ENCODE measurements at places on chromosomes 12 and 14.

GRCh38 chr12:16350682-16351081 is 3.2 kb downstream of the MGST1 start:
- DNase-seq: no peak

- no peak for DNase-seq
Observed at GRCh38 chr12:56046027-56046780, 4.5 kb downstream of the RPS26 start.

DNA sequence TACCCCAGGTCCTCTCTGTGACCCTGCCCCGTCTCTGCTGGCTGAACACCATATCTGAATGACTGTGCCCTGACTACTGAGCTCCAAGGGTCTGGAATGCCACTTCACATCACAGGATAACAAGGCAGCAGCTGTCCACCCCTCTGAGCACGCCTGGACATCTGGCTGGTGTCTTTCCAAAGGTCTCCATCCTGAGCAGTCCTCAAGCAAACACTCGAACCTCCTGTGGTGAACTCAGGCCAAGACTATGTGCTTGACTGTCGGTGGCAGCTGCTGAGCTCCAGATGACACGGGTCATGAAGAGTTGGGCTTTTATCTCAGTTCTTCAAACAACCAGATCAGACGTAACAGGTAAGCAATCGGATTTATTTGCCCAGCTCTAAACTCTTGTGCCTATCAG is 117.2 kb upstream of the BCL2L14 start:
- no peak for DNase-seq

DNA sequence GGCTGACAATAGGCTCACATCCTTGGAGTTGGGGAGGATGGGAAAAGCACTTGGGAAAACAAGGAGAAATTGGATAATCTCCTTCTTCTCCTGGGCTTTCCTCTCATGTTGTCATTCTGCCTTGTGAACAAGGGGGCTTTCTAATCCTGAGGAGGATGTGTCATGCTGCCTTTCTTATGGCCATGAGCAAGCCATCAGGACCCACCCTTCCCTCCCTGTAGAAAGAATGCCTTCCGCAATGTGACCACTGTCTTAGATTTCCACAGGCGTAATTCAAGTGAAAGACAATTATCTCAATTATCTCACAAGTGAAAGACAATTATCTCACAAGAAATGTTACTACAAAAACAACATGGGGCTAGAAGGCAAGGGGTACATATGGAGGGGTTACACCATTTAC is 3.0 kb upstream of the OR6S1 start:
- DNase-seq: no peak

DNA sequence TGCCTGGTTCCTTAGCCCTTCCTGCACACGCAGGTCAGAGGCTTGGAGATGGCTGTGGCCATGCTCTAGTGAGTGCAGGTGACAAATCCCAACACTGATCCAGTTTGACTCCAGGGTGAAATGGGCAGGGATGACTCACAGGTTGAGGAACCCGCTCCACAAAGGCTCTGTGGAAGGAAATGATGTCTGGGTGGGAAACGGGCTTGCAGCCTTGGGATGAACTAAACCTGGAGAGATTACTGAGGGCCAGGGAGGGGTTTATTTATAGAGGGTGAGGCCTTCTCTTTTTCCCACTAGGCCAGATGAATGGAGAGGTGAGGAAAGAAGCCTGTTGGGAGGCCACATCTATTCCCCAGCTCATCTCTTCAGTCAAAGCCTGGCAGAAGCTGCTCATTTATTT is 29.3 kb upstream of the EMP1 start:
- no peak for DNase-seq

GRCh38 chr14:63926641-63927040 is 73.8 kb downstream of the SYNE2 start:
- DNase-seq: no peak

- no peak for DNase-seq
Observed at GRCh38 chr14:33019346-33019745, 80.7 kb downstream of the NPAS3 start.

DNA sequence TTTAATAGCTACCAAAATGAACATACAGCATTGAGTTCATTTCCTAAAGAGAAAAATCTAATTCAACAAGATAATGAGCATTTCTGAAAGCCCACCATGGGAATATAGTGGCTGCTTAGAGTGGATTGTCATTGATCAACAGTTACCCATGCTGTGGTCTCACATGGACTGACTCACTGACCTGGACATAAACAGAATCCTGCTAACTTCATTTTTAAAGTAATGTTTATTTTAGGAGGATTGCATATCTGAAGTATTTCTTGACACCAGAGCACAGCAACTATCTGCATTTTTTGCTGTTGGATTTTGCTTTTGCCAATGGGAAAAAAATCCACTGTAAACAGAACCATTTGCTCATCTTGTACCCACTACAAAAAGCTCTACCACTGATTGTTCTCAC is 71.7 kb downstream of the KCNC2 start:
- no peak for DNase-seq

- DNase-seq: no peak
Observed at GRCh38 chr12:65123435-65124063, 2.4 kb upstream of the WIF1 start.

DNA sequence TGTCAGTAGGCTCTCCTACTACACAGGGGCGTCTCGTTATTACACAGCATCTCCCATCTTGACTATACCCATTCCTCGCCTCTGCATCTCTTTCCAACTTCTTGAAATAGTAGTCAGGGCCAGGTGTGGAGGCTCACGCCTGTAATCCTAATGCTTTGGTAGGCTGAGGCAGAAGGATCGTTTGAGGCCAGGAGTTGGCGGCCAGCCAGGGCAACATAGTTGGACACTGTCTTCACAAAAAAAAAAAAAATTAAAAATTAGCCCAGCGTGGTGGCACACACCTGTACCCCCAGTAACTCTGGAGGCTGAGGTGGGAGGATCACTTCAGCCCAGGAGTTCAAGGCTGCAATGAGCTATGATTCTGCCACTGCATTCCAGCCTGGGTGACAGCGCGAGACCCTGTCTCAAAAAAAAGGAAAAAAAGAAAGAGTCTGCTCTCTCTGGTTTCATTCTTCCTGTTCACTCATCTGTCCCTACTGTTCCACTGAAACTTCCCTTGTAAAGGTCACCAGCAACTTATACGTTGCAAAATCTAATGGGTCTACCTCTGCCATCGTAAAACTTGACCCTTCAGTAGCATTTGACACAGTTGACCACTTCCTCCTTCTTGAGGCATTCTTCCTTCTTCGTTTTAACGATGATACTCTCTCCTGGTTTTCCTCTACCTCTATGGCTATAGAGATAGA is 41.0 kb upstream of the PTGR2 start:
- no peak for DNase-seq

DNA sequence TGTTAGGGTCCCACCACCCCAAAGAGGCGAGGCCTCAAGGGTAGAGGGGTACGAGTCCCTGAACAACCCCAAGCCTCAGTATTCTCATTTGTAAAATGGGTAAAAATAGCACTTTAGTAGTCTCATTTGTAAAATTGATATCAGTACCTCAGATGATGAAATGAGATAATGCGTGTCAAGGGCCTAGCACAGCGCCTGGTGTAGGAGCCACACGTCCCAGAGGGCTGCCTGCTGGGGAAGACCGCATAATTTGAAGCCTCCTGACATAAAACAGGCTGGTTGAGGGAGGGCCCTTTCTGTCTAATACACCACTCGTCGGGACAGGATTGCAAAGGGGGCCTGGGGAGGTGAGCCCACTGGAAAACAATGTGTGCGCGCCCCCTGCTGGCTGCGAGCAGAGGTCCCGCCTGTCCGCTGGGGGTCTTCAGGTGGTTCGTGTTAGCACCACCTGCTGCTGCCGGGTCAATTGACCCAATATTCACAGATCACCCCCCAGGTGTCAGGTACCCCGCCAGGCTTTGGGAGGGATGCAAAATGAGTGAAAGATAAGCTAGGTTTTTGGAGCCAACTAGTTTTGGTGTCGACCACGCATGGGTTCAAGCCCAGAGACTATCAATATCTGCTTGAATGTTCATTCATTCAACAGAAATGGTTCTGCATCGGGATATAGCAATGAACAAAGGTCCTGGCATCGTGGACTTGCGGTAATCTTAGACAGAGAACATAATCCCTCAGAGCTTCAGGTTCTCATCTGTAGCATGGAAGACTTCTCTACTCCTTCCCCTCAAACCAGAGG is 24.7 kb upstream of the IRF2BPL start:
- DNase-seq: peak; percentile 85

- DNase-seq: peak; percentile 29
Observed at GRCh38 chr14:34461334-34462131, 507 bp downstream of the SPTSSA start.

DNA sequence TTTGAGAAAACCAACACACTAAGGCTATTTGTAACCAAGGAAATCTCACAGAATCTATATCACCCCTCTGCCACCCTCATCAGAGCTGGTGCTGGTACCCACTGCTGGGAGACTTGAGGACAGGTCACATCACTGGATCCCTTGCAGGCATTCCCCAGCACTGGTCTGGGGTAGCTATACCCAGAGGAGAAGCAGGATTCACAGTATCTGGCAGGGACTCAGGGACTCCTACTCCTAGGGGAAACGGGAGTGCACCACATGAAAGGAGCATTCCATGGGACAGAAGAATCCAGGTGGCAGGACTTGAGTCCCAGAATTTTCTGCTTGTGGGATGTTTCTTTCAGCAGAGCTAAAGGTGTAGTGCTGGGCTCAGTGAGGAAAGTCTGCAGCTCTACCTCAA is 223.2 kb downstream of the ADGRD1 start:
- DNase-seq: no peak

DNA sequence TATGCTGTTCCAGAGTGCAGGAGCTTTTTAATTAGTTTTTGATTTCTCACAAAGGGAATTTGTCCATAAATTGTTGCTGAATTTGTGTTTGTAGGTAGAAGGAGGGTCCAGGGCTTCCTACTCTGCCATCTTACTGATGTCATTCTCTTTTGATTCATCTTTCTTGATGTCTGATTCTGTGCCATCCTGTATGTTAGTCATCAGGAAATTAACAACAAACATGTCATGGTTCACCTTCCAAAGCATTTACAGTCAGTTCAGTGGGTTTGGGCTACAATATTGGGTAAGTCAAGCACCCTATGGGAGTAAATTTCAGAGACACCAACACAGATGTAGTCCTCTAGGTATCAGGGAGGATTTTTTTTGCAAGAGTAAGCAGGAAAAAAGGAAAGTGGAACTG is 135.2 kb upstream of the SLC38A2 start:
- no peak for DNase-seq

DNA sequence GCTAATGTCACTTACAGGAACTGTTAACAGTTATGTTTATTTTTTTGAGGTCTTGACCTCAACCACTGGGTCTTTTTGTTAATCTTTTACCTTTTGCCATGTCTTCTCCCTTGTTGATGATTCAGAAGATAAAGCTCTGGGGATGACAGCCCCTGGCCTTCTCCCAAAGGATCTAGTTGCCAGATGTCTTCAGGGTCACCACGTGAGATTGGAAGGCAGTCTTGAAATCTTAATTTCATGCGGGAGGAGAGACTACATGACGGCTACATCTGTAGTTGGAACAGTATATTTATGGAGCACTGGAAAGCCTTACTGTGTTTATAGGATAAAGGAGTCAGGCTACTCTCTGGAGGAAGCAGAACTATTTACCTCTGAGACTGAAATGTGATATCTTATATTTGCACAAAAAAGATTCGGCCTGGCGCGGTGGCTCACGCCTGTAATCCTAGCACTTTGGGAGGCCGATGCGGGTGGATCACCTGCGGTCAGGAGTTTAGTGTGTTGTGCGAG is 5.6 kb downstream of the MLEC start:
- no peak for DNase-seq

- DNase-seq: no peak
Observed at GRCh38 chr12:113325916-113326315, 9.0 kb downstream of the SLC8B1 start.

DNA sequence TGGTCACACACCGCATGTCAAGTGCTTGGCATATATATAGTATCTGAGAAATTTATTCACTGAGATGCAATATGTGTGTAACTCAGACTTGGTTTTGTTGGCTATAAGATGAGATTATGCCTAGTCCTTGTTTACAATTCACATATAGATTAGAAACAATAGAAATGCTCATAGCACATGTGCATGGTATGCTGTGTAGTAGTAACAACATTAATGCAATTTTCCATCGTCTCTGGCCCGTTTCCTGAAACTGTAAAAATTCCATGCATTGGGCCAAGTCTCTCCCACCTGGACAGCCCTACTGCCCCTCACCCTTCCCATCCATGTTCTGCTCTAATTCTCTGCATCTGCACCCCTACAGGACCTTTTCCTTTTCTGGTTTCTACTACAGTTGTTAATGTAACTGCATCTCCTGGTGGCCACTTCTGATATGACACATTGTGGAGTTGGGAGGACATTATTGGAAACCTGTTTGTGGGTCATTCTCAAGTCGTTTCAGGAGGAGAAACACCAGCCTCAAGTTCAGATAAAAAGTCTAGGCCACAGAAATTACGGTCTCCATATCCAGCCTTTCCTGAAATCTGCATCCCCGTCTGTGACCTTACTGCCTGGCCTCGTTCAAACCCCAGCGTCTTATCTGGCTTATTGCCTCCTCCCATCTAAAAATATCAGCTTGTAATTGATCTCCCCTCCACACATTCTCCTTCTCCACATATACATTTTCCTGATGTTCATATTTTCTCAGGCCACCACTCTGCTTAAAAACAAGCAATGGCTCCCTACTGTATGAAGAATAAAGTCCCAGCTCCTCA is 37.5 kb downstream of the EMP1 start:
- DNase-seq: peak; percentile 31

GRCh38 chr12:94135896-94136295 is 12.5 kb upstream of the PLXNC1 start:
- no peak for DNase-seq

- DNase-seq: peak; percentile 13
Observed at GRCh38 chr14:26444822-26445221, 153.0 kb downstream of the NOVA1 start.

DNA sequence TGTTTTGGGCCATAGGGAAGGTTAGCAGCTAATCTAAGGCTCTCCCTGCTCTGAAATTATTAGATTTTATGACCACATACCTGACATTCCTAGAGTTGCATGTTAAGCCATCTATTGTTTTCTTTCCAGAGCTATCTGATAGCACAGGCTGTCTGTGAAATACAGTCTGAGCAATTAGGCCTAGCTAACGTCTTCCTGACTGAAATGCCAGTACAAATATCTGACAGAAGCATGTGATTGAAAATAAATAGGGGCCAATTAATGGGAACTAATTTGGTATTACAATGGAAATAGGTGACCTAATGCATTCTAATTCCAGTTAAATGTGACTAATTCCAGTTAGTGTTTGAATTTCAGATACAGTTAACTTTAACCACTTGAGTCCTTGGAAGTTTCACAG is 115.2 kb downstream of the C12orf75 start:
- no peak for DNase-seq

DNA sequence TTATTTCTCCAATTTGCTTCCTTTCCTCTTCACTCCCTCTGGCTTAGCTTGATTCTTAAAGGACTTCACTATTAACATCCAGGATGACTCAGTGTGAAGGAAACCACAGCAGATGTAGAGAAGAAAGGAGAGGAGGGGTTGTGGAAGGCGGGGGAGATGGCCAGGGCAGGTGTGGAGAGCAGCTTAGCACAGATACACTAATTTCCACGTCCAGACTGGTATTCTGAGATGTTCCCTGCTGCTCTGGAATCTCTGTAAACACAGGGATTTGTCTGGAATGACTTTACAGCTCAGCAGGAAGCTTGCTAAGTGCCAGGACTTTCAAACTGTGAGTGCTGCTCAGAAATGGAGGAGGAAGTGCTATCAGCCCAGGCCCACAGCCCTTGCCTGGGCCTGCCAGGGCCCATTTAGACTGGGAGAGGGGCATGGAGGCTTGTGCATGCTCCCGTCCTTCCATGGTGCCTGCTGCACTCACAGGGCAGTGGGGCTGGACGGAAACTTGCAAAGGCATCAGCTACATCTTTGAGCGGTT is 202.5 kb upstream of the DDHD1 start:
- DNase-seq: no peak
